ENCODE measurements at places on chromosomes 13 and 19.
A peak's percentile ranks its signal among the peaks of the same experiment; 100 is the strongest.

DNA sequence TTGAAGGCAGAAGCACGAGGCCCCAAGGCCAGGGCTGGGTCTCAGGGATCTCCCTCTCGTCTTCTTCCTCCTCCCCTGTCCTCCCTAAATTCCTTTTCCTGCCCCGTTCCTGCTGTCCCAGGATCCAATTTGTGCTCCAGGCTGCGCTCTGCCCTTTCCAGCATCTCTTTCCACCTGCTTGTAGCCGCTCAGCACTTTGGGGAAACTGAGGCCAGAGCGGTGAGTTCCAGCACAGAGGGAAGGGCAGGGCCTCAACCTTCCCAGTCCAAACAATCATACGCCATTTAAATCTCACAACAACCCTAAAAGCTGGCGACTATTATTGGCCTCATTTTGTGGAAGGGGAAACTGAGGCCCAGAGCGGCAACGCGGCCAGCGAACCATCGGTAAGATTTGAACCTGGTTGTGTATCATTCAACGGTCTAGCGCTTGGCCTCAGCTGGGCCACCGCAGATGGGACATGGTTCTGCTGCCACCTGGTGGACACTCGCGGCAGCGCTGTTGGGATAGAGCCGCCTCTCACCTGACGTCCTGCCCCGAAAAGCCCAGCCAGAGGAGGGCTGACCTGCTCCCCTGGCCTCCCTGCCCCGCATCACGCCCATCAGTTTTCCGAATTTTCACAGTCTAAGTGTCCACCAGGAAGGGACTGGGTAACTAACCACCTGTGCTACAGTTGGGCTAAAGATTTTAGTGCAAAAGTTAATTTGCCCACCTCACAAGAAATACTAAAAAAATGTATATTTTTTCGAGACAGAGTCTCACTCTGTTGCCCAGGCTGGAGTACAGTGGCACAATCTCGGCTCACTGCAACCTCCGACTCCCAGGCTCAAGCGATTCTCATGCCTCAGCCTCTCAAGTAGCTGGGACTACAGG lies 4.2 kb upstream of the RPL18A start:
- peak; percentile 86 for DNase-seq

- no peak for DNase-seq
Measured at GRCh38 chr13:43520351-43520750, 266.4 kb downstream of the ENOX1 start.

DNA sequence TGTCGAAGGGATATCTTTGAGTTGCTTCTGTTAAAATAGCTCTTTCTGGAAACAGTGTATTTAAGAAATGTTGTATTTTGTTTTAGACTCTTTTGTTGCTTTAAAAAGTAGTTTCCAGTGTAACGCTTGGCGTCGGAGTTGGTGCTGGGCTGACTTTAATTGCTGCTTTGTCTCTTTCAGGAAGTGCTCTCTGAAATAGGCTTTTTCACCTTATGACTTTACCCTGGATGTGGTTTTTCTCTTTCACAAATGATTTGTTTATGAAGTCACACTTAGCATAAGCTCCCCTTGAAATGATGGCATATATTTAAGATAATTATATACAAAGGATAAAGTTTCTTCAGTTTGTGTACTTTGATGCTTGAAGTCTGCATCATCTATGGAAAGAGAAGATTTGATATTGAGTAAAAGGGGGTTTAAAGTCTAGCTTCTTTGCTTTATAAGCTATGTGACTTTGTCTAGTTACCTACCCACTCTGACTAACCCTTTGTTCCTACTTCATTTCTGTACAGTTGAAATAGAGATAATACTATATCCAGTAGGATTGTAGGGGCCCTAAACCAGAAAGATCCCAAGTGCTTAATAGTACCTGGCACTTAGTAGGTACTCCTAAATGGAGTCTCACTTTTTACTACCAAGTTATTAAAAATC lies at the start of gene GPR18:
Gene GPR18 (minus strand): TSS at position 170 of the 651 bp plus-strand sequence. CDS start 2,507 bp downstream, outside the sequence.
- DNase-seq, result no peak

GRCh38 chr13:110628952-110629701 lies 13.8 kb downstream of the NAXD start:
- peak; percentile 62 for DNase-seq

DNA sequence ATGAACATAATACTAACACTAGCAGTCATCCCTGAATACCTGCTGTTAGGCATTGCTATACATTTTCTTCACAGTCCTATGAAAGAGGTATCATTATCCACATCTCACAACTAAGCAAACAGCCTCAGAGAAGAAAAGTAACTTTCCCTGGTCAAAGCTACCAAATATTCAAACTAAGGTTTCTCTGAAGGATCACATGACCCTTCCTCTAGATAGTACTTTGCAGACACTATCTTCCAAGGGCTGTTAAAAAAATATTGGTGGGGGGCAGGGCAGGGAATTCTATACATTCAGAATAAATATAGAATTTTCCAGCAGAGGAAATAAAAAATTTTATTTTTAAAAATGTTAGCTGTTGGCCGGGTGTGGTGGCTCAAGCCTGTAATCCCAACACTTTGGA lies 3.1 kb downstream of the SLC25A30 start:
- no peak for DNase-seq

DNA sequence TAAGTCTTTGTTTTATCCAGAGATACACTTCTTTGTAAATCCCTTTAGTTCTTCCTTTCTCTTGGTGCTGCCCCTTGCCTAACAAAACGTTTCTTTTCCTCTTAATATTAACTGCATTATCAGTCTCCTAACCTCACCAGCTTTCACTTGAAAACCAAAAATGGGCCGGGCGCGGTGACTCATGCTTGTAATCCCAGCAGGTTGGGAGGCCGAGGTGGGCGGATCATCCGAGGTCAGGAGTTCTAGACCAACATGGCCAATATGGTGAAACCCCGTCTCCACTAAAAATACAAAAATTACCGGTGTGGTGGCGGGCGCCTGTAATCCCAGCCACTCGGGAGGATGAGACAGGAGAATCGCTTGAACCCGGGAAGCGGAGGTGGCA lies 329.8 kb upstream of the MIR17HG start:
- DNase-seq, result peak; percentile 51

- DNase-seq, result no peak
Measured at GRCh38 chr19:41205995-41206394, 13.0 kb downstream of the CYP2S1 start.

DNA sequence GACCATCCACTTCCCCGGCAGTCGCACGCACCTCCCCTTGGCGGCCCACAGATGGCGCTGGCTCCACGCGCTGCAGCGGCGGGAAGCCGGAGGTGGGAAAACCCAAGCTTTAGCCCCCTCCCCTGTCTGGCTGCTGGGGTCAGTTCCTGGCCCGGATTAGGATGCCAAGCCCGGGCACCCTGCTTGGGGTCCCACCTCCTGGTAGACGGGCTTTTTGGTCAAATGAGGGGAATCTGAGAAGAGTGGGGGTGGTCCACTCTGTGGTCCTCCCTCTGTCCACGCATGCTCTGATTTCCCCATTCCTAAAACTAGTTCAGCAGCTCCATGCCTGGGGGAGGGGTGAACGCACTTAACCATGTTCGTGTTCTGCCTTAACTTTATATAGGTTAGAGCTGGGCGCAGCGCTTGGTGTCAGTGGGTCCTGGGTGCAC lies 8.1 kb upstream of the ADGRE2 start:
- DNase-seq, result peak; percentile 20

GRCh38 chr13:44802491-44802890 lies 186.8 kb downstream of the NUFIP1 start:
- no peak for DNase-seq

DNA sequence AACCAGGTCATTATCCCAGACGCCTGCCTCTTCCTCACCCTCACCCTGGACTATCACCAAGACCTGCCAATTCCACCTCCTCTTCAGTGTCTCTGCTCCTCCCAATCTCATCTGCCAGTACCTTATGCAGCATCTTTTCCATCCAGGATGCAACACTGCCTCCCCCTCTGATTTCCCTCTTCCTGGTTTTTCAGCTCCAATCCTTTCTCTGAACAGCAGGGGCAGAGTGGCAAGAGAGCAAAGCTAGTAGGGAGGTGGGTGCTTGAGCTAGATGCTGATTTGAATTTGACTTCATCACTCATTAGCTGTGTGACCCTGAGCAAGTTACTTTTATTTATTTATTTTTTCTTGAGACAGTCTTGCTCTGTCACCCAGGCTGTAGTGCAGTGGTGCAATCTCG lies 25.6 kb upstream of the CABP5 start:
- no peak for DNase-seq

DNA sequence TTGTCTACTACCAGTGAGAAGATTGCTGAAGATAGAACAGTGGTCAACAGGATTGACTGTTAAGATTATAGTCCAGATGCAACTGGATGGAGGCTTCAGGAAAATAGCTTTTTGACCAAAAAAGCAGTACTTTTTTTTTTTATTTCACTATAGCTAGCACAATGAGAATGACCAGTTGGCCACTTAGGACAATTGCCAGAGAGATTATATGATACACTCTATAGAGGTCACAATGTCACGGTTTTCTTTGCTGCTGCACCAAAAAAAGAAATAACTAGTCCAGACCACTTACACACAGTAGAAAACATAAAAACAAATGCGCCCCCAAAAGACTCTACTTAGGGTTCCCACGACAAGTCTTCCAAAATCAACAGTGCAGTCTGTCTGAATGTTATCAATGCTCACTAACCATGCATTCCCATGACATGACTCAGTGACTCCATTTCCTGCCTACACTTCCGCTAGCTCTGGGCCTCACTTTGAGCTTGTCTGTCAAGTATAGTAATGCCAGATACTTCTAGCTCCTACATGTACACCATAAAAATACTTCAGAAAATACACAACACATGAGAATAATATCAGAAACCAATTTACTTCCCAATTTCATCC lies 209.1 kb upstream of the STARD13 start:
- no peak for DNase-seq

DNA sequence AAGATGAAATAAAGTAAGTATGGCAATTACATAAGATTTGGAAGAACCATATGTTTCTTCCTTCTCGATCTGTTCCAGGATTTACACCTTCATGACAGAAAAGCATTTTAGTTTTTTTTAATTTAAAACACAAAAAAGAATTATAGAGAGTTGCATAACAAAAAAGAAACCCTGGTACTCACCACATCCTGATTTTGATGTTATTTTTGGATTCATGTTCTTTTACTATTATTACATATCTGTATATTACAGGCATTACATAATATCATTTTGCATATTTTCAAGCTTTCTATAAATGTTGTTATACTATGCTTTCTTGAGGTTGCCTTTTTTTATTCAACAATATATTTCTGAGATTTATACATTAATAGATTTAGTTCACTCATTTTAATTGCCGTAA lies 6.7 kb upstream of the KATNAL1 start:
- no peak for DNase-seq

GRCh38 chr19:281156-281853 lies 9.9 kb downstream of the PLPP2 start:
- DNase-seq, result no peak

GRCh38 chr13:39417643-39418042 lies 185.3 kb downstream of the LHFPL6 start:
- no peak for DNase-seq

GRCh38 chr19:17681505-17682125 lies 6.5 kb downstream of the UNC13A start:
- no peak for DNase-seq

GRCh38 chr19:57202160-57202559 lies 10.9 kb downstream of the ZNF264 start:
- no peak for DNase-seq

DNA sequence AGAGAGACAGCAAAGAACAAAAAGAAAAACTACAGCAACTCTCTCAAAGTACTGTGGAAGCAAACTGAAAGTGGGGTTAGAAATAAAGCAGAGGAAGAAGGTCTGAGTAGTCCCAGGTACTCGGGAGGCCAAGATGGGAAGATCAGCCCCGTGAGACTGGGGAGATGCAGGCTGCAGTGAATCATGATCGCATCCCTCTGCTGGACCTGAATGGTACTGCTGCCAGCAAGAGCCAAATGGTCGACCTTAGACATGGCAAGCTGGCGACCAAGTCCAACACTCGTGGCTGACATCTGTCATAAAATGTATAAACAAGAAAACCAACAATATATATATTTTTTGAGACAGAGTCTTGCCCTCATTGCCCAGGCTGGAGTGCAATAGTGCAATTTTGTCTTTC lies 33.7 kb upstream of the ZNF724 start:
- peak; percentile 71 for DNase-seq

DNA sequence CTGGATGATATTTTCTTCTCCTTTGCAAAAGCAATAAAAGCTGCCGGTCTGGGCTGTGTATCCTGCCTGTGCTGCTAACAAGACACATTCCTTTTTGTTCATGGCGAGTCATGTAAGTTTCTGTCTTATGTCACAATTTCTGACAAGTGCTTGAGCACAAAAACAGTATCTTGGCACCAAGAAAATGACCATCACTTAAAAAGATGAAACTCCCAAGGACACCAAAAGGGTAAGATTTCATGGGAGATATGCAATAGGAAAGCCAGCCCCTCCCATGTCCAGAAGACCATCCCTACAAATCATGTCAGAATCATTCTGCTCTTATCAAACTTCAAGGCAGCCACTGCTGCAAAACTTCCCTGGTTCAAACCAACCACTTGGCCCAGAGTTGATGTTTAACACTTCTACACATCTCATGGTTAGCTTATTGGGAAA lies 375.4 kb upstream of the ZNF507 start:
- DNase-seq, result no peak

GRCh38 chr13:43730642-43731041 lies 56.1 kb downstream of the ENOX1 start:
- no peak for DNase-seq

DNA sequence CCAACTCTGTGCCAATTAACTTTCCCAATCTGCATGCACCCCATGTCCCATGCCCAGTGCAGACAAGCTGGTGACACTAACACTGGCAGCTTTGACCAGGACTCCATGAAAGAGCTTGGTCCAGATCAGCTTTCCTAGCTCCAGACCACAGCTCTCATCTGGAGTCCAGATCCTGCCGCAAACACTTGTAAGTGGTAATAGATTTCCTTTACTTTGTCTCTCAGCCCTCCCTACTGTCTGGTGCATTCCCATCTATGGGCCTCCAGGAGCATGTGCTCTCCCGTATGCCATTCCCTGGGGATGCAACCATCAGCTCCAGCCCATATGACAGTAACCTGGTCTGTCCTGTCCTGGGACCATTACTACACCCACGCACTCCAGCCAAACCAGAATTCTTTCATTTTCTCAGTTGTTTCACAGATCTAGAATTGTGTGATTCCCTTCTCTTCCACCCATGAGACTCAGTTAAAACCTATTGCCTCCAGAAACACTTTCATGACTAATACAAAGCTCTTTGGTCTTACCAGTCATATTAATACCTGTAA lies 4.9 kb upstream of the STARD13 start:
- DNase-seq, result peak; percentile 14

- DNase-seq, result no peak
Measured at GRCh38 chr13:38980750-38981078, 9.9 kb downstream of the STOML3 start.

GRCh38 chr13:113972451-113973217 lies 1.2 kb downstream of the C13orf46 start:
- peak; percentile 7 for DNase-seq

GRCh38 chr13:20495087-20496023 lies 30.3 kb downstream of the CRYL1 start:
- DNase-seq, result peak; percentile 46

GRCh38 chr19:33653684-33654083 lies 31.9 kb downstream of the CHST8 start:
- DNase-seq, result no peak

DNA sequence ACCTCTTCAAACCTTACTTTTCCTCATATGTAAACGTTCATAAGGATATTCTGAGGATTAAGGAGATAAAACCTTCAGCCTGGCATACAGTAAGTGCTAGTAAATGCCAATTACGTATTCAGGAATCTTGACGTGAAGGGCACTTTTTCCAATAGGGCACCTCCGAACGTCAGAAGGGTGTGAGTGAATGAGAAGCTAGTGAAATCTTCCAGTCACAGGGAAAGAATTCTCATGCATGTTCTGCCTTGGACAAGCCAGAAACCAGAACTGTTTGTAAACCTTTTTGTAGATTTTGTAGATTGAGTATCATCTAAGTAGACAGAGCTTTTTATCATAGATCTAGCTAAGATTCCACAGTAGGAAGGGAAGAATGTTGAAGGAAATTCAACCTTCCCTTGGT lies 16.5 kb downstream of the DGKH start:
- no peak for DNase-seq
